Tibial artery (tissue), 4 donors: ENCODE measurements at places on chromosomes 16 and 17.

DNA sequence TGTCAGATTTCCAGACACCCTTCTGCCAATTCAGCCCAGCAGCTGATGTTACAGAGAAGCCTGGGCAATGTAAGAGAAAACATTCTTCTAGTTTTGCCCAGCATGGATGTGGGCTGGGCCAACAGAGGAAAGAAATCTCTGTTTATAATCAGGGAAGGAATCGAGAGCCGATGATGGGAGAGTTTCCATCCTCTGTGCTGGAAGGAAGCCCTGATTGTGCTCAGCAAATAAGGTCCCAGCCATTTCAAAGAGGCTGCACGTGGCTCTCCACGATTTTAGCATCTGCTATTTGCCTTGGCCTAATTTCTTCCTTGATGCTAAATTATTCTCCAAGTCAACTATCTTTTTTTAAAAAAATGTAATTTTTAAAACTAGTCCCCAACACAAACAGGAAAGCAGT is 70.0 kb downstream of the IRX6 start:
- DNase-seq, result no peak

- peak; percentile 66 for DNase-seq
These were observed 2.2 kb upstream of the PDPK1 start for GRCh38 chr16:2535625-2536013.

GRCh38 chr17:77965352-77965751 is 6.8 kb downstream of the TNRC6C start:
- no peak for DNase-seq

DNA sequence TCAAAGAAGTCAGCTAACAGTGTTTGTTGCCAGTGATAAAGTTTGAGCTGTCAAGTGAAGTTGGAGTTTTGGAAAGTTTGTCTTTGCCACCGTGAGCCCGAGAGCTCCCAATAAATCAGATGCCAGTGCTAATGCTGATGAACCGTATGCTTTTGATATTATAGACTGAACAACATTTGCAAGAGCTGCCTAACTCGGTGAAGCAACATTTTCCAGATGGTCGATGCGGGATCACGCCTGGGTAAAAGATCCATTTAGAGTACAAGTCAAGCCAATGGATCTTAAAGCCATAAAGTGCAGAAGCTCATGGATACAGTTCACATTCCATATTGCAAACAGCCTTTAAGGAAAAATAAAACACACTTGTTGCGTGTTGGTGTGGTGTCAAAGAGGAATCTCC is 9.6 kb downstream of the BANP start:
- DNase-seq, result no peak

- DNase-seq, result no peak
These were observed 91.5 kb upstream of the NLRP1 start for GRCh38 chr17:5675625-5676421.

GRCh38 chr17:57599271-57600045 is 145.6 kb downstream of the CCDC182 start:
- DNase-seq, result no peak

DNA sequence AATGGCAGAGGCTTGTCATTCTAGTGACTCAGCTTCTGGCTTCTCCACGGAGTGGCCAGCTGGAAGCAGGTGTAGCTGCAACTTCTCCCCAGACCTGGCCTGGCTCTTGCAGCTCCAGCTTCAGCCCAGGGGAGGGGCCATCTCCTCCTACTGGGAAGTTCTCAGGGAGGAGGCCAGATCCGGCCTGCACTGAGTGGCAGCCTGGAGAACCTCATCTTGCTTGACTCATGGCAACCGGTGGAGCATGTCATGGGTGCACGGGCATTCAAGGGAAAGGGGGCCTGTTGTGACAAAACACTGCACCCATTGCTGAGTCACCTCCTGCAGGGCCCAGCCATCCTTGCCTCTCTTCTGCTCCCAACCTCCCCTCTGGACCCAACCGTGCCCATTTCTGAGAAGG is 273.9 kb upstream of the MAF start:
- no peak for DNase-seq

DNA sequence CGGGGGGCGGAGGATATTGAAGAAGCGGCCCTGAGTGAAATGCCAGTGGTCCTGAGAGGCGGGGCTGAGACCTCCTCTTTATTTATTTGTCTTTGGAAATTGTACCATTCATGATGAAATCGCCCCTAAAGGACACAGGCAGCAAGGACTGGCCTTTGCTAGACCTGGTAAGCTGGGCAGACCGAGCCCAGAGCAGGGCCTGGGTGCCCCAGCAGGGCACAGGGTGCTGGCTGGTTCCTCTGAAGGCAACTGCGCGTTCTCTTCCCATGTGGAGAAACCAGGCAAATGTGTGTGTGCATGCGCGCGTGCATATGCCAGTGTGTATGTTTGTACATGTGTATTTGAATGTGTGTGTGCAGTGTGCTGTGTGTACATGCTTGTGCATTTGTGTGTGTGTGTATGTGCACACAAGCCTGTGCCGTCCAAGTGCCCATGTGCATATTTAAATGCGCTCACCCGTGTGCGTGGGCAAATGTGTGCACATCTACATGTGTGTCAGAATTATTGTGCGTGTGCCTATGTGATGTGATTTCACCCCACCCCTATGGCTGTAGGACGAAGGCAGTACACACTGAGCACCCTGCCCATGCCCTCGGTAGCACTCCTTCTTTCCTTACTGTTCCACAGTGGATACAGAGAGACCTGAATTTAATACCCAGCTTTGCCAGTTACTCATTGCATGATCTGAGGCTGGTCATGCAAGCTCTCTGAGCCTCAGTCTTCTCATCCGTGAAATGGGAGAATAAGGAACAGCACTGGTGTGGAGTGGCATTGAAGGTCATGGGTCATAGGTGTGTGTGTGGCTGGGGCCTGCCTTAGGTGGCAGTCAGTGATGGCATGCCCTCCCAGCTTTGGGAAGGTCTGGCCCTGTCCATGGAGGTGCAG is 105.2 kb downstream of the CMIP start:
- DNase-seq, result no peak

DNA sequence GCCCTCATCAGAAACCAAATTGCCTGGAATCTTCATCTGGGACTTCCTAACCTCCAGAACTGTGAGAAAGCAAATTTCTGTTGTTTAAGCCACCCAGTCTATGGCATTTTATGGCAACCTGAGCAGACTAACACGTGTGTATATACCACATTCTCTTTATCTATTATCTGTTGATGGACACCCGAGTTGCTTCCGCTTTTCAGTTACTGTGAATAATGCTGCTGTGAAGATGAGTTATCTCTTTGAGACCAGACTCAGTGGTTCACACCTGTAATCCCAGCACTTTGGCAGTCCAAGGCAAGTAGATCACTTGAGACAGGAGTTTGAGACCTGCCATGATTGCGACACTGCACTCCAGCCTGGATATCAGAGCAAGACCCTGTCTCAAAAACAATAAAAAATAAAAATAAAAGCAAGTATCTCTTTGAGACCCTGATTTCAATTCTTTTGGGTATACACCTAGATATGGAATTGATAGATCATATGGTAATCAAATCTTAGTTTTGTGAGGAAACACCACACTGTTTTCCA is 27.2 kb upstream of the CNEP1R1 start:
- DNase-seq, result no peak

GRCh38 chr17:62794666-62794971 is 13.5 kb downstream of the MARCHF10 start:
- no peak for DNase-seq

- DNase-seq, result no peak
These were observed 15.3 kb upstream of the ABCC11 start for GRCh38 chr16:48262631-48263030.

GRCh38 chr17:8532021-8532420 is 96.3 kb downstream of the NDEL1 start:
- no peak for DNase-seq

DNA sequence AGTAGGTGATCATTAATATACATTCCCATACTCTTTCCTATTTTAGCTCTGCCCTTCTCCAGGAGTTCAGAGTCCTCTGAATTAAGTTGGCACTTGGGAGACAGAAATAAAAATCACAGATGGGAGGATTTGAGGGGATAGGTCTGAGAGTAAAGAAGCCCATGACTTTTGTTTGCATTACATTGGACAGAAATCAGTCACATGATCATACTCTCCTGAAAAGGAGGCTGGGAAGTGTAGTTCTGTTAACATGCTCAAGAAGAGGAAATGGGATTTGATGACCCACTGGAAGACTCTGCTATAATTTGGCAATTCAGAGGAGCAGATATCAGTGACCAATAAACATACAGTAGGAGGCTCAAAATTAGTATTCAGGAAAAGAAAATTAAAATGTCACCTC is 674.9 kb upstream of the C16orf82 start:
- no peak for DNase-seq

- no peak for DNase-seq
These were observed 65.8 kb downstream of the TBX4 start for GRCh38 chr17:61517843-61518606.
